Keratinocyte (primary cell): ENCODE measurements at places on chromosomes 1 and 21. TPM values are rescaled to one million over a fixed set of nuclear protein-coding genes. Genes with fewer than 3 reads are reported as not detected.

GRCh38 chr21:35071347-35071746, 22.2 kb upstream of the RUNX1 start:
- no peaks in the 10 kb centered on the region for H3K36me3 ChIP-seq
- no peak for DNase-seq
- no peak overlapping the region for H3K27ac ChIP-seq

DNA sequence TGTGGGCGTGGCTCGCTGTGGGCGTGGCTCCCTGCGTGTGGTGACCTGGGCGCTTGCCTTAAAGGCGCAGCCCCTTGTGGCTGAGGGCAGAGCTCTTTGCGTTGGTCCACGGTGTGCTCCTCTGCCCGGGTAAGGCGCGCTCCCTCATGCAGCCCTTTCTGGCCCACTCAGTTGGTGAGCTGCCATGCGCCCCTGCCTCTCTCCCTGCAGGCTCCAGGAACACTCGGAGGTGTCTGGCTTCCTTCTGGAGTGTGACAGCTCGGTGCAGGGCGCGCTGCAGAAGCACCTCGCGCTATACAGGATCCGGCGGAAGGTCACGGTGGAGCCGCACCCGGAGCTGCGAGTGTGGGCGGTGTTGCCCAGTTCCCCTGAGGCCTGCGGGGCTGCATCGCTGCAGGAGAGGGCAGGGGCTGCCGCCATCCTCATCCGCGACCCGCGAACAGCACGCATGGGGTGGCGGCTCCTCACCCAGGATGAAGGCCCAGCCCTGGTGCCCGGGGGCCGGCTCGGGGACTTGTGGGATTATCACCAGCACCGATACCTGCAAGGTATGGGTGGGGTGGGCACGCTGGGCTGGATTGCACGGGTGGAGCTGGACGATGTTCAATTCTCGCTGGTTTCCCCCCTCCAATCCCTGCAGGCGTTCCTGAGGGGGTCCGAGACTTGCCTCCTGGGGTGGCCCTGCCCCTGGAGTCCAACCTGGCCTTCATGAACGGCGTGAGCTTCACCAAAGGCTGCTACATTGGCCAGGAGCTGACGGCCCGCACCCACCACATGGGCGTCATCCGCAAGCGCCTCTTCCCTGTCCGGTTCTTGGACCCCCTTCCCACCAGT, 9.1 kb downstream of the IBA57 start:
- peak overlapping the region; percentile 27 for H3K4me3 ChIP-seq
- H3K36me3 ChIP-seq: peaks cover 3% of the 10 kb centered on the region
- no peaks in the 10 kb centered on the region for H3K27me3 ChIP-seq
- peak overlapping the region; percentile 24 for H3K27ac ChIP-seq
- peak; percentile 71 for DNase-seq
- H3K4me1 ChIP-seq: peaks cover 5% of the 10 kb centered on the region

TFF3 gene
- polyA plus RNA-seq: not detected in 3 replicates

GRCh38 chr1:37704966-37705365, 12.7 kb downstream of the CDCA8 start:
- peaks cover 8% of the 10 kb centered on the region for H3K36me3 ChIP-seq
- no peaks in the 10 kb centered on the region for H3K4me1 ChIP-seq
- H3K27me3 ChIP-seq: no peaks in the 10 kb centered on the region
- no peak overlapping the region for H3K4me3 ChIP-seq
- DNase-seq: no peak
- H3K27ac ChIP-seq: no peak overlapping the region

RAB25 gene
- 93.4 to 159 TPM (median 106 TPM) in 3 replicates for polyA plus RNA-seq

APCS gene
- polyA plus RNA-seq: not detected in 3 replicates

PALMD gene
- polyA plus RNA-seq: 3.5 to 6.8 TPM (median 5.8 TPM) in 3 replicates

DNA sequence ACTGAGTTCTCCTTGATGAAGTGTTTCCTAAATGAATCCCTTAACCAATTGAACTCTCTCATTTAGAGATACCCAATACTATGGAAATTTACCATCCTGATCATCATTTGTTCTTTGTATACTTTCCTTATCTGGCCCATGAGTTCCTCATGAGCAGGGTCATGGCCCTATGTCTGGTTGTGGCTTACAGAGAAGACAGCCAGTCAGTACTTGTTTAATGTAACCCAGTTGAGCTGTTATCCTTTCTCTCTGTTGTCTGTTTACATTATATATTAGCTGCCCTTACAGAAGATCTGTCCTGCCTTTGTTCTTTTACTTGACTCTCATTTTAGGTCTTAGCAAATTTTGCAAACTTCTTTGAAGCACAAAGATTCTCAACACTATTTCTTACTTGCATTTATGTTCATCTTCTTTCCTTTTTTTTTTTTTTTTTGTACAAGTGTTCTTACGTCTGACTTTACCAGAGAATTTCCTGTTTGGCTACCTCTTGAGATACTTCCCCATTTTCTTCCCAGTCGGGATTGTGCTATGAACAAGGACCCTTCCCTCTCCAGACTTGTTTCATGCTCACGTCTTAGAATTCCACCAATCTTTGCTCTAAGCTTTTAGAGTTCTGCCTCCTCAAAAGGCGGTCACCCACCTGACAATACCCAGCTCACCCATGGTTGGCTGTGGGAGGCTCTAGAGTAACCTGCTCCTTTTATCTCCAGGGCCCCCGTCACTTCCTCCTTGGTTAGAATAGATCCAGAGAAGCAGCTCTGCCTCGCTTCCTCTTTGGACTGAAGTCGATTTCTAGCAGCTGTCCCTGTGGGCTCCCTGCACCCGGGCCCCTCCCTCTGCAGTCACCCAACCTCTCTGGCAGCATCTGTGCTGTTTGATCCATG, 53.6 kb upstream of the RUNX1 start:
- DNase-seq: no peak
- H3K27me3 ChIP-seq: no peaks in the 10 kb centered on the region
- no peaks in the 10 kb centered on the region for H3K4me1 ChIP-seq
- H3K4me3 ChIP-seq: no peak overlapping the region
- no peaks in the 10 kb centered on the region for H3K36me3 ChIP-seq

GRCh38 chr1:224605482-224606181, 10.5 kb upstream of the CNIH3 start:
- H3K4me1 ChIP-seq: no peaks in the 10 kb centered on the region
- DNase-seq: no peak
- no peaks in the 10 kb centered on the region for H3K36me3 ChIP-seq
- H3K27me3 ChIP-seq: no peaks in the 10 kb centered on the region

GRCh38 chr1:116287341-116288200, 85.5 kb upstream of the ATP1A1 start:
- DNase-seq: no peak
- H3K27me3 ChIP-seq: no peaks in the 10 kb centered on the region
- no peak overlapping the region for H3K4me3 ChIP-seq
- H3K36me3 ChIP-seq: no peaks in the 10 kb centered on the region
- H3K27ac ChIP-seq: no peak overlapping the region
- peaks cover 46% of the 10 kb centered on the region for H3K4me1 ChIP-seq
